Inflammatory macrophage treated with lipopolysaccharide for 1 hour (primary cell): ENCODE measurements at places on chromosomes 2 and 18.

- DNase-seq: no peak
Measured at GRCh38 chr18:25210622-25211021, 141.3 kb downstream of the ZNF521 start.

- DNase-seq: no peak
Measured at GRCh38 chr2:141417246-141417797, 713.5 kb downstream of the LRP1B start.

DNA sequence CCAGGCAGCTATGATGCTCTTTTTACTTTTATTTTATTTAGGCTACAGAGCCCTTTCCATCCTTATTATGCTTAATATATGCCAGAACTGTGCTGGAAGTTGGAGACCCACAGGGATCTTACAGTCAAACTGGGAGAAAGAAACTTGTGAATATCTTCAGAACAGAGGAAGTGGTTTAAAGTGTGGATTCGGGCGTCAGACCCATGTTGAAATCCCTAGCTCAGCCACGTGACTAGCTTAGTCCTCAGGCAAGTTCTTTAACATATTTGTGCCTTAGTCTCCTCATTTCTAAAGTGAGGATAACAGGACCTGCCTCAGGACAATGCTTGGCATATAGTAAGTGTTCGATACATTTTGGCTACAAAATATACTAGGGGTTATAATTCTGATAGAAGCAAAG, 59.1 kb downstream of the MAP3K20 start:
- DNase-seq: peak; percentile 46

GRCh38 chr2:11677136-11678055, 7.4 kb upstream of the NTSR2 start:
- DNase-seq: no peak

DNA sequence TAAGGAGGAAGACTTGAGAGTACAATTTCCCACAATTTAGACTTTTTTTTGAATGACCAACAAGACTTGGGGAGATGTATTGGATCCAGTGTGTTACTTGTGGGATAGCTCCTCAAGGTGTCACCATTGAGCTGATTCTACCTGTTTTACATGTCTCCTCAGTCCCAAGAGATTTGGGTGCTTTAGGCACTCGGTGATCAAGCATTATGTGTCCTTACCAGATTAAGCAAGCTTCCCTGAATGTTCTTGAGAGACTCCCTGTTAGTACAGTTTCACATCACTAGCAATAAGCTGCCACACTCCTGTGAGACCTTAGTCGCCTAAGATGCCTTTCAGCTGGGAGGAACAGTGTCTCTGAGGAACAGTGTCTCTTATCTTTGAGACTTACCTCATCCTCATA, 384.3 kb upstream of the SYT4 start:
- DNase-seq: no peak

- no peak for DNase-seq
Measured at GRCh38 chr2:157155992-157156391, 101.5 kb upstream of the GALNT5 start.

GRCh38 chr2:157876786-157877138, 632 bp upstream of the ACVR1 start:
- DNase-seq: peak; percentile 10

- no peak for DNase-seq
Measured at GRCh38 chr2:62284980-62285379, 89.1 kb downstream of the B3GNT2 start.

- no peak for DNase-seq
Measured at GRCh38 chr2:53075760-53076159, 691.8 kb upstream of the CHAC2 start.

- no peak for DNase-seq
Measured at GRCh38 chr2:237075749-237076599, 9.7 kb upstream of the COPS8 start.

DNA sequence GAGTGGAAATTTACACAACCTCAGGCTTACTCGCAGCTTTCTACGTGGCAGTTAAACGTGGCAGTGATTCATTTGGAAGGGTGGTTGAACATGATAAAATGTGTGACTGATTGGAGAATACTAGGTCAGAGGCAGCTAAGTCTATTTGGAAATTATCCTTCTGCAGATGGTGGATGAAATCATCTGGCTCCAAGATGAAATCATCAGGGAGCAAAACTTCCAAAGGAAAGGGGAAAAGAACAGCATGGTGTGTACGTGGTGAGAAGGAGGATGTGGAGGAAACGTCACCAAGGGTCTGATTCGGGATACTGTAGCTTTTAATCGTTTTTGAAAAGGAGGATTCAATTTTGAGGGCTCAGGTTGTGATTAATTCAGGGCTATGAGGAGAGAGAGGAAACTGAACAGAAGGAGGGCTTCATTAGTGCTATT, 47.9 kb downstream of the COL3A1 start:
- DNase-seq: no peak

DNA sequence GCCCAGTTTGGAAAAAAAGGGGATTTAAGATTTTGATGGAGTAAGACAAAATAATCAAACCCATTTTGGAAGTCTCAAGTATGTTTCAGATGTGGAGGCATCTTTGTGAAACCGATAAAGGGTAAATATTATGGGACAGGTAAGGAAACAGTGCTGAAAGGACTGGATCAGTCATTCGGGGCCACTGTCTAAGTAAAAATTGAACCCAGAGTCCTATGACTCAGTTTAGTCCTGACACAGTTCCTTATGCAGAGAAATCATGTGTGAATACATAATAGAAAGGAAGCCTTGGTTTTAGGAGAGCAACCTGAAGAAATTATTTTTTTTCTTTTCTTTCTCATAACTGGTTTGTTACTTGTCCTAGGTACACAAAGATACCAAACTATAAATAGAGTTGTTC, 15.4 kb upstream of the ZEB2 start:
- DNase-seq: no peak

- no peak for DNase-seq
Measured at GRCh38 chr2:30224151-30224550, 7.2 kb upstream of the LBH start.

GRCh38 chr2:222180619-222181018, 118.2 kb downstream of the PAX3 start:
- no peak for DNase-seq

GRCh38 chr2:45477546-45477945, 133.5 kb downstream of the SRBD1 start:
- no peak for DNase-seq

- no peak for DNase-seq
Measured at GRCh38 chr18:61596296-61596695, 263.1 kb downstream of the CDH20 start.

- DNase-seq: peak; percentile 28
Measured at GRCh38 chr2:134689315-134689714, 29.5 kb downstream of the TMEM163 start.

DNA sequence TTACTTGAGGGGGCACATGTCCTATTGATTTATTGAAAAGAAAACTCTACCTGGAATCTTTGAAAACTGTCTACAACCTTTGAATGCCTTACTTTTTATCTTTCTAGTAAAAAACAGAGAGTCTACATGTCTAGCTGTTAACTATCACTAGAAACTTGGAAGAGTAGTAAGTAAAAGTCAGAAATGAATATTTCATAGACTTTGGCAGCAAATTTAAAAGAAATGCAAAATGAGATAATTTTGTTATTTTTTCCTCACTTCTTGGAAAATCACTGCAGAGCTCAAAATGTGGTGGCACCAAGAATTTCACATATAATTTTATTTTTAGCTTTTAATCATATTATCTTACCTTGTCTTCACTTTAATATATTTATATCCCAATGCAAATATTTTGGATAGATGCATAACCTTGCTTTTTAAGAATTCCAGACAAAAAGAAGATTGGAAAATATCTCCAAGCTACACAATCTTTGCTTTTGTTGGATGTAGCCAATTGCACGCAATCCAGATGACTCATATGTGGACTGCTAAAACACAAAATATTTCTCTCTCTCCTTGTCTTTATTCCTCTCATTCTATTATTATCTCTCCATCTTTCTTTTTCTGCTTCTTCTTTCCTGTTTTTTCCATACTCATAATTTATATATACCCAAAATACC, 92.2 kb upstream of the DSEL start:
- DNase-seq: no peak

DNA sequence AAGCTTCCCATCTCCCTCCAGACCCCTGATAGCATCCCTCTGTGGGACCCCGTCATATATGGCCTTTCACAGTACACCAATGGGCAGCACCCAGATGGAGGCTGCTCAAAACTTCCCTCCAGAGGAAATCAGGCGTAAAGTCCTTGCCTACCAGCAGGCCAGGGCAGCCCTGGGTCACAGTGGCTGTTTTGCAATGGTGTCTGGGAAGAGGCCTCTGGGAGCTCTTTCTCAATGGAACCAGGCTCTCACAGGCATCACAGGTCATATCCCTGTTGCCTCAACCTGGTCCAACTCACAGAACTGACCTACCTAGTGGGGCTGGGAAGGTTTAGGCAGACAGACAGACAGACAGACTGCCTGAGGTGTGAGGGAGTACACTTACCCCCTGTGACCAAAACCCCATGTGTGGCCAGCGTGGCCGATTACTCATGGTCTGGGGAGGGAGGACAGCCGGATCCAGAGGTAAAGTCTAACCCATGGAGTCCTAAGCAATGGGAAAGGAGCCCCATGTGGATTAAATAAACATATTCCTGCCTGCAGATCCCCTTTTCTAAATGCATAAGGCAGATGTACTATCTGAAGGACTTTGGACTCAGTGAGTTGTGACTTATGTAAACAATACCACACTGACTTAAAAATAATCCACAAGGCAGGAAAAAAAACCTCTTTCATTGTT, 58.2 kb downstream of the BCL2L11 start:
- DNase-seq: peak; percentile 27

- DNase-seq: no peak
Measured at GRCh38 chr2:73999881-74000597, 15.3 kb downstream of the TET3 start.

GRCh38 chr2:36967236-36967876, 1.0 kb upstream of the STRN start:
- peak; percentile 6 for DNase-seq

DNA sequence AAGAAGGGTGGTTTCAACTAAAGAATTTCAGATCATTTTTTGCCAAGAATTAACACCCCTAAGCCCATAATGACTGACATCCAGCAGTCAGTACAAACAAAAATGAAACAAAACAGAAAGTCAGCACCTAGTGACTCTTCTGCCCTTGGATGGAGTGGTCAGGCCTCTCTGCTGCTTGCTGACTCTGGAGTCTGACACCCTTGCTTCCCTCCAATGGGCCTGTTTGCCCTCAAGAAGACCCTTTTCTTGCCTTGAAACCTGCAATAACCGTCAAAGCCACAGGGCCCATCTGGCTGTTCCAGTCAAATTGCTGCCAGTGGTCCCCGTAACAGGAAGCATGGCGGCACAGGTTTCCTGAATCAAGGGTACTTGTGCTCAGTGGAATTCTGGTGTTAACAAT, 27.2 kb upstream of the CYTIP start:
- no peak for DNase-seq

DNA sequence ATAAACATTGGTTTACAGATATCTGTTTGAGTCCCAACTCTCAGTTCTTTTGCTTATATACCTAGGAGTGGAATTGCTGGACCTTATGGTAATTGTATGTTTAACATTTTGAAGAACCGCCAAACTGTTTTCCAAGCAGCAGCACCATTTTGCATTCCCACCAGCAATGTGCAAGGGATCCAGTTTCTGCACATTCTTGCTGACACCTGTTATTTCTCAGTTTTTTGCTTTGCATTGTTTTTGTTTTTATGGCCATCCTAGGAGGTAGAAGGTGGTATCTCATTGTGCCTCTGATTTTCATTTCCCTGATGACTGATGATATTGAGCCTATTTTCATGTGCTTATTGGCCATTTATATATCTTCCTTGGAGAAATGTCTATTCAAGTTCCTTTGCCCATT, 71.2 kb downstream of the MCFD2 start:
- DNase-seq: no peak

DNA sequence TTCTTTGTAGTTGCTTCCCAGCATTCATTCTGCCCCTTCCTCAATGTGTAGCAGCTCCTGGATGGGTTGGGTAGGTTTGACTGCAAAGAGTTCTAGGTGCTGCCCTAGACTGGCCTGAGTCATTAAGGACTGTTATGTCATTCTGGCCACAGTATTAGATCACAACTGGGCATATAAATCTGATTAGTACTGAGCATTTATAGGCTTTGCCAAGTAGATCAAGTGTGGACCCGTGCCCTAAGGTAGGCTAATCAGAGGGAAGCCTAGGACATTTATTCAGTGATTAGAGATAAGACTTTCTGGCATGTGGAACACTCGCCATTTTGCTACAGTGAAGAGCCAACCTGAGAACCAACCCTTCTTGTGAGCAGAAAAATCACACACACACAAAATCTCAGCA, 2.7 kb downstream of the KATNAL2 start:
- DNase-seq: no peak

- no peak for DNase-seq
Measured at GRCh38 chr2:26172189-26172870, 558 bp upstream of the GAREM2 start.

DNA sequence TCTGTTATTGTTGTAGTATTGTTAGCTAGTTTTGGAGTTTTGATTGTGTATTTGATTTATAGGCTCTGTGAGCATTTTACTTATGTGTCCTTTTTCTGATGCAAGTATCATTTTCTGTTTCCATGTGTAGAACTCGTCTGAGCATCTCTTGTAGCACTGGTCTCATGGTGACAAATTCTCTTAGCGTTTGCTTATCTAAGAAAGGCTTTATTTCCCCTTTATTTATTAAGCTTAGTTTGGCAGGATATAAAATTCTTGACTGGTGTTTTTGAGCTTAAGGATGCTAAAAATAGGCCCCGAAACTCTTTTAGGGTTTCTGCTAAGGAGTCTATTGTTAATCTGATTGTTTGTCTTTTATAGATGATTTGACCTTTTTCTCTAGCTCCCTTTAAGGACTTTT, 57.6 kb upstream of the THUMPD2 start:
- DNase-seq: no peak

GRCh38 chr18:60698901-60699300, 326.3 kb upstream of the MC4R start:
- no peak for DNase-seq

GRCh38 chr2:52396836-52397235, 1364.9 kb upstream of the NRXN1 start:
- no peak for DNase-seq

GRCh38 chr18:53489266-53489665, 735.2 kb downstream of the MBD2 start:
- DNase-seq: no peak

- no peak for DNase-seq
Measured at GRCh38 chr2:130328710-130329109, 14.0 kb upstream of the IMP4 start.

- no peak for DNase-seq
Measured at GRCh38 chr2:1077911-1078310, 127.3 kb downstream of the SNTG2 start.

DNA sequence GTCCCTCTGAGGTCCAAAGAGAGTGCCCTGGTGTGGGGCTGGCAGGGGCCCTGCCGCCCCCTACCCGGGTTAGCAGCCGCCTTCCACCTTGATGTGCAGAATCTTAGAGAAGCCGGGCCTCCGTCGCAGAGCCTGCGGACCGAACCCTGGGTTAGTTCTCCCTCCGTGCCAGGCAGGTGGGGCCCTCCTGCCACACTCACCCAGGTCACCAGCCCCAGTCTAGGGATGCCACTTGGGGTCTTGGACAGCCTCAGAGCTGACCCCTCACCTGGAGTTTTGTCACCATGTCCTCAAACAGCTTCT, 24.8 kb downstream of the CCT7 start:
- no peak for DNase-seq
